ENCODE measurements at places on chromosomes 4 and X.

DNA sequence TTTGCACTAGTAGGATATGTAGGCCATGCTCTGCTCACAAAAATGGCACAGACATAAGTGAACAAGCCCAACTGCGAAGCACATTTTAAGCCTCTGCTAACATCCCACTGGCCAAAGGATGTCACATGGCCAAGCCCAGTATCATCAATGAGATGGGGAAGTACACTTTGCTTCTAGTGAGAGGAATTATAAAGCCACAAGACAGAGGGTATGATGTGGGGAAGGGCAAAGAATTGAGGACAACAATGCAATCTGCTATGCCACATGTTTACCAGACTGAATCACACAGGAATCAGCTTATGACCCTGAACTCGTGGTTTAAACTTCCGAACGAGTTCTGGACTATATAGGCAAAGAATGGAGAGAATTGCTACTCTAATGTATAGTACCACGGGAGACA is 39.1 kb downstream of the SUPT20HL1 start:
- no peak for DNase-seq

DNA sequence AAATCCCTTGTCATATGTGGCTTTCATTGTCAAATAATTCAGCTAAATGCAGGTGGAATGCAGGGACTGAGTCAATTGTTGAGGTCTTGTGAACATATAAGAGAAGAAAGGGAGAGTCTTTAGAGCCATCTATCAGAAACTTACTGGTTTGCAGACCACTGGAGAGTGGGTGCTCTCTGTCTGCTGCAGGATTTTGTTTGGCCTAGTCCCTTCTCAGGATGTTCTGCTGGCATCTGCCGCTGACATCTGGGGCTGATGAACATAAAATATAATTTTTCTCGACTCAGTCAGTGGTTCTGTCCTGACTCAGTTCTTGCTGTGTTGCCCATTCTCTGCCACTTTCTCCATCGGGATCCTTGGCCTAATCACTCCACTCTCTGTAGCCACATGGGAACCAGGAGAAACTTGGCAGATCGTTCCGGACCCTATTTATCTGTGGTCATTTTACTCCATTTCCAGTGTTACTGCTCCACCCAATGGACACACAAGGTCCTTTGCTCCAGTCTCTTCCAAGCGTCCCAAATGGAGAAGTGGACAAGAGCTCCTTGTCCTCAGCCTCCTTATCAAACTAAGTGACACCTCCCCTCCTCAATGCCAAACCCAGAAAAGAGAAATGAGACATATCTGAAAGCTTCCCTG is 436.2 kb downstream of the FAT4 start:
- no peak for DNase-seq

GRCh38 chr4:173752610-173753230 is 222.7 kb upstream of the HAND2 start:
- no peak for DNase-seq

DNA sequence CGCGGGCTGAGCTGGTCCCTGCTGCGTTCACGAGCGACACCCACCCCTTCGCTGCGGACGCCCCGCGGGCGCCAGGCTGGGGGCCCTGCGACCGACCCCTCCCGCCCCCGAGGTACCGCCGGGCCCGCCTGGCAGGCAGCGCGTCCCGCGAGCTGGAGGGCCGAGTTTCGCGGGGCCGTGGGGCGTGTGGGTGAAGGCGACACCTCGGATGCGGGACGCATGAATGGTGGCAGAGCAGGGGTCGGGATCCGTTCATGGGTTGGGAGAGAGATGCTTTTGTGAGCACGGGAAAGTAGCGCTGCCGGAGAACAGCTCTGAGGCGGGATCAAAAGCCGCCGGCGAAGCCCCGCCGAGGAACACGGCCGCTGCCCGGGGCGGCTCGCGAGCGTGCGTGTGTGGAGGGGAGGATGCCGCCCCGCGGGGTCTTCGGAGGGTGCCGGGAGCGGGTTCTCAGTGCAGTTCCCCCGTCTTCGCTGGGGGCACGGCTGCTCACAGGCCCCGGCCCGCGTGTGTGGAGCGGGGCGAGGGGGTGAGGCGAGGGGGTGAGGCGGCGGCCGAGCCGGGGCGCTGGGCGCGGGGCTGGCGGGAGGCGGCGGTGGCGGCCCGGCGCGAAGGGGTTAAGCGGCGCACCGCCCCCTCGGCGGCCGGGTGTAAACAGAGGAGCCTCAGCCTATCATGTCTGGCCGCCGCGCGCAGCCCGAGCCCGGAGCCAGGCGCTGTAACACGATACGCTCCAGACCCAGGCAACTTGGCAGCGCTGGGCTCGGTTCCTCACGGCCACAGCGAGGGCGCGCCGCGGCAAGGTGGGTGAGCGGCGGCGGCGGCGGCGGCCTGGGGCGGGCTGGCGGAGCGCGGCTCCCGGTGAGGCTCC is 205.3 kb downstream of the TENM3 start:
- DNase-seq, result no peak

GRCh38 chr4:178395798-178396197 is 953.6 kb upstream of the AGA start:
- no peak for DNase-seq

- DNase-seq, result no peak
Observed at GRCh38 chrX:13376857-13377549, 57.1 kb upstream of the ATXN3L start.

- DNase-seq, result no peak
Observed at GRCh38 chr4:11743236-11743635, 314.5 kb upstream of the HS3ST1 start.

DNA sequence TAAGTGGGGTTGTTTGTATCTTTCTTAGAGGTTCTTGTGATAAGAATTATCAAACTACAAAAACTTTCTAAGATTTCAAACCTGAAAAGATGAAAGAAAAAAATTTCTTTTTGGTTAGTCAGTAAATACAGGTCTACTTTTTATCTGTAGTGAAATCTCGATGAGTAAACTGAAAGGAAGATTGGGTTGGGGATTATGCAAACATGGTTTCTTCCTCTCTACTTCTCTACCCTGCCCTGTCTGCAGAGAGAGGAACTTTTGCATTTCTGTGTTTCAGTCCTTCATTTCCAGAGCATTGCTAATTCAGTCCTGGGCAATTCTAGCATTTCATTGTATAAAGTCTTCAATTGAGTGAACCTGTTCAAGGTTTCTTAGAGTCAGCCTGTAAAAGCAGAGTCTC is 51.6 kb upstream of the IL2 start:
- DNase-seq, result no peak

All from T follicular helper cell (primary cell).